Effector memory CD4-positive, alpha-beta T cell (primary cell): ENCODE measurements at places on chromosomes 6 and 20.

DNA sequence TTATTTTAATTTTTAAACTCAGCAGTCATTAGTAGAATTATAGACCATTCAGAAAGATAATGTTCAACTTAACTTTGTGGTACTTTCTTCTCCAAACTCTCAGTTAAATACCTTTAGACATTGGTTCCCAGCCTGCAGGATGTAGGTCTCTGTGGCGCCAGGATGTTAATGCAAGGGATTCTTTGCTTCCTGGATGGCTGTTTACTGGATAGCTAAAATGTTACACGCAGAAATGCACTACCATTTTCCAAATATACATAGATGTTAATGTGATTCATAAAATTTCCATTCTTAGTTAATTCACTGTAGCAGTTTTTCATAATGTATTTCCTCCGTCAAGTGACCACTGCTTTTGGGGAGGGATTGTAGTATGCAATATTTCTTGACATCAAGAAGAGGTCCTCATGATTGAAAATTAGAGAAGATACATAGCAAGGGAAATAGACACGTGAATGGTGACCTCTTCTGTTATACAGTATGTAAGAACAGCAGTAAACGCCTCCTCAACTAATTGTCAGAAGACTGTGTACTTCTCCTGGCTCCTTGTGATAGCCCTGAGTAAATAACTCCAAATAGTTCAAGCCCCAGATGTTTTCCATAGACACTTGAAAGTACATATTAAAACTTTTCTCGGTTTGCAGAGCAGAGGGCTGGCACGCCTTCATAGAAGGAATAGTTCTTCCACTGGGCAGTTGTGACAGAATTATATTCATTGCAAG lies 128.8 kb downstream of the LCA5 start:
- DNase-seq: no peak

DNA sequence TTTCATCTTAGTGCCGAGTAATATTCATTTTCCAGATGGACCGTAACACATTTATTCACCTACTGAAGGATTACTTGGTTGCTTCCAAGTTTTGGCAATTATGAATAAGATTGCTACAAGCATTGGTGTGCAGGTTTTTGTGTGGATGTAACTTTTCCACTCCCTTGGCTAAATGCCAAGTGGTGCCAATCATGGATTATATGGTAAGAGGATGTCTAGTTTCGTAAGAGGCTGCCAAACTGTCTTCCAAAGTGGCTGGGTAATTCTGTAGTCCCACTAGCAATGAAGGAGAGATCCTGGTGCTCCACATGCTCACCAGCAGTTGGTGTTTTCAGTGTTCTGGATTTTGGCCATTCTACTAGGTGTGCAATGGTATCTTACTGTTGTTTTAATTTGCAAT lies 117.1 kb downstream of the IRF4 start:
- no peak for DNase-seq

DNA sequence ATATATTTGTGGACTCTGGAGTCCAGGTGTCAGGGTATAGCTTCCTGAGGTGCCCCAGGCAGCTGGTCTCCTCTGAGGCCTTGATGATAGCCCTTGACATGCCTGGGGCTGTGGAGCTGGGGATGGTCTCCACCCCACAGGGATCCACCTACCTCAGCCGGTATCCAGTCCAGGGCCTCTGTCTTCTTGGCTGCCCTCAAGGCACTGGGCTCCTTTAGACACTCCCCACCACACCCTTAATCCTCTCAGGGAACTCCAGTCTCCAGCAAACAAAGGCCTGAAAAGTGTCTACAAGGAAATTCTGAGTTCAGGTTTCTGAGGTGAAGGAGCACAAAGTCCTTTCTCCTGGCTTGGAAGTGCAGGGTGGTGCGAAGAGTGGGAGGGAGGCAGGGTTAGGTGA lies 44.6 kb upstream of the DDR1 start:
- no peak for DNase-seq

GRCh38 chr20:7392542-7393206 lies 547.6 kb downstream of the HAO1 start:
- DNase-seq: no peak

GRCh38 chr6:70980727-70981126 lies 23.9 kb upstream of the B3GAT2 start:
- DNase-seq: no peak
